Fibroblast of skin of right biceps (primary cell): ENCODE measurements at places on chromosomes 2 and 18.

DNA sequence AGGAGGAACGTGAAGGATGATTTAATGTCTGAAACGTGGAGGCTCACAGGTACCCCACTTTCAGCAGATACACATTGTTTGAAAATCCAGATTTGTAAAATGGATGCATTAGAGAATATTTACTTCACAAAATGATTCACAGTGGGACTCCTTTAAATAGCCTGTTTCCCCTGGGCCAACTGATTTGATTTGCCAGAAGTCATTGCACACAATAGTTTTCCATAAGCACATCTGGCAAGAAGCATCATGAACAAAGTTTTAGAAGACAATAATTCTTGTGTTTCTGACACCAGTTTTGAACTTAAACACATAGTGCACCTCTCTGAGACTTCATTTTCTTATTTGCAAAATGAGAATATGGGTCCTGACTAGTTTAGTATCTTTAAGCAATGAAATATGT, 451.4 kb upstream of the SLC14A2 start:
- no peak for DNase-seq

DNA sequence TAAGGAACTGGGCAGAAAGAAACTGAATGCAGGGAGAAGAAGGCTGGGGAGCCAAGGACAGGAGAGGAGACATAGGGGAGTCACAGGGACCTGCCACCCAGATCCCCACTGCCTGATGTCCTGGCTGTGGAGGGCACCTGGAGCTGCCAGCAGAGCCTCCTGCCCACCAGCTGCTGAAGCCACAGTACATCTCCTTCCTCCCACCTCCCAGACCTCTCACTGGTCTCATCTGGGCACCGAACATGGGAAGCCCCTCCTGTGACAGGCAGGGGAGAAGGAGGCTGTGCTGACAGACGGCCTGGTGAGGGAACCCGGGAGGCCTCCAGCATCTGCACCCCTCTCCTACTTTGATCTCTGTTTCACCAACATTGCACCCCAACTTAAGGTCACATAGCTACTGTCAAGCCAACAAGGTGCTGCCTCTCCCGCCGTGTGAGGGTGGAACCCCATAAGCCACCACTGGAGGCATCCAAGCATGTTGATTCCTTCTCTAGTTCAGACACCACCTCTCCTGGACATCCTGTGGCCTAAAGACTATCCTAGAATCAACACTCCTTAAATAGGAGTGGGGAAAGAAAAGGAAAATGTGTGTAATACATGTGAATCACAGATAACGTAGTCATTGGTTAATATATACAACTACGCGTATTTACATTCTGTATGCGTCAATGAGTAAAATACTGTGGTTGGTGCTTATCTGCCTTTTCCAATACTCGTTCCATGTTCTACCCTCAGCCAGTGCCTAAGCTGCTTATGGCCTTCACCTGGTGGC, 3.5 kb upstream of the RNPEPL1 start:
- DNase-seq, result no peak

GRCh38 chr2:213496226-213496625, 212.0 kb downstream of the SPAG16 start:
- DNase-seq, result no peak

DNA sequence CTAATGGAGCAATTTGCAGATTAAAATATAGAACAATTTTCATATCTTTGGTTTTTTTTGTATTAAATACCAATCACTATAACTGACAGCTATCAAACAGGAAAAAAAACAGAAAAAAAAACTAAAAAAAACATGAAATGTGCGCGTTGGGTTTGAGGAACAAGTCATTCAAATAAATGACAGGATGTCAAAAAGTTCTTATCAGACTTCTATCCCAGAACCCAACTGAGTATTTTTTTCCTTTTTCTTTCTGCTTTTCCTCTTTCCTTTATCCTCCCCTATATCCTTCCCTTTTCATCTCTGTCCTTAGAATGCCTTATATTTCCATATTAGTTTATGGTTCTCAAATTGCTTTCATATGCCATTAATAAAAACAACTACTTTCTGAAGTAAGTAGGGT, 14.3 kb downstream of the PRKRA start:
- DNase-seq, result no peak

- no peak for DNase-seq
These were observed 87.9 kb upstream of the MAP4K3 start for GRCh38 chr2:39524756-39525635.

GRCh38 chr2:51722311-51722710, 690.4 kb upstream of the NRXN1 start:
- DNase-seq, result peak; percentile 70
